ENCODE measurements at places on chromosomes 6 and 20.

- DNase-seq, result no peak
Measured at GRCh38 chr6:129364037-129364436, 345.9 kb downstream of the ARHGAP18 start.

DNA sequence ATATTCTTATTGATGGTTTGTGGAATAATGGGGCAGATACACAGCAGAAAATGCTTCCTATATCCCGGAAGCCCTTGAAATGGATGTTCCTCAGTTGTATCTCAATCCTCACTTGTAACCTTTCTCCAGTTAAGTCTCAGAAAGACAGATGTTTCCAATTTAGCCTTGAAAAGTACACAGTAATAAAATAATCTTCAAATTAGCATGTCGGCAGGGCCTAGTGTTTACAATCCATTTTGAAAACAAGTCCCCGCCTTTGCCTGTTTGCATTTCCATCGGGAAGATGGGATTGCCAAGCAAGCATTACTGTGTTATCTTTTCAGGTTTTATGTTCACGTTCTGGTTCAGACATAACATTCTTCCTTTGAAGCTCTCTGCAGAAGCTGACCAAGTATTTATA, 41.5 kb downstream of the SNRNP48 start:
- no peak for DNase-seq

- DNase-seq, result no peak
Measured at GRCh38 chr6:11332463-11332862, 100.0 kb upstream of the NEDD9 start.

DNA sequence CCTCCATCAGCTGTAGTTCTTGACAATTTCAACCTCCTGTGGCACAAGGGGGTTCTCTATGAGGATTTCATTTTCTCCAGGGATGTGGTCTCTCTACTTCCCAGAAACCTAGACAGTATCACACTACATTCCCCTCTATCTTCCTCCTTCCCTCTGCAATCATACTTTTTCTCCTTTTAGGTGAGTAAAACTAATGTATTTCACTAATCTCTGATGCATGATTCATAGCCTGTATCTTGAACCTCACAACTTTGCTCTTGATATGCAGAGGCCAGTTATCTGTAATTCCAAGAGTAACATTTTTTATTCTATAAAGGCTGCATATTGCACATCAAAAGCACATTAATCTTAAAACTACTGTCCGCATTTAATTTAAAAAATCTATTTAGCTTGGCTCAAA, 449.6 kb downstream of the RFPL4B start:
- no peak for DNase-seq

- DNase-seq, result peak; percentile 93
Measured at GRCh38 chr6:108592371-108593337, 31.9 kb downstream of the FOXO3 start.

- DNase-seq, result no peak
Measured at GRCh38 chr6:163173741-163174140, 240.8 kb upstream of the QKI start.

DNA sequence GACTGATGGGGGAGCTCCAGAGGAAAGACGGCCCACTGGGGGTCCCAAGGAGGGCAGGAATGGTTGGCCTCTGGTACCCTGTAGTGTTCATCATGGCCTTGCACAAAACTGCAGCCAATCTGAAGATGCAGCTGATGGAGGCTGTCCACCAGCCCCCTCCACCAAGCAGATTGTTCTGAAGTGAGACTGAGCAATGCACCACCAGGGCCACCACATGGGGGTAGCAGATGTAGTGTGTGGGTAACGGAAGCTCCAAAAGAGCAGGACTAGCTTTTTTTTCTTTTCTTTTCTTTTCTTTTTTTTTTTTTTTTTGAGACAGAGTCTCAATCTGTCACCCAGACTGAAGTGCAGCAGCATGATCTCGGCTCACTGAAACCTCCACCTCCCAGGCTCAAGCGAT, 181.0 kb upstream of the MYLIP start:
- DNase-seq, result no peak

DNA sequence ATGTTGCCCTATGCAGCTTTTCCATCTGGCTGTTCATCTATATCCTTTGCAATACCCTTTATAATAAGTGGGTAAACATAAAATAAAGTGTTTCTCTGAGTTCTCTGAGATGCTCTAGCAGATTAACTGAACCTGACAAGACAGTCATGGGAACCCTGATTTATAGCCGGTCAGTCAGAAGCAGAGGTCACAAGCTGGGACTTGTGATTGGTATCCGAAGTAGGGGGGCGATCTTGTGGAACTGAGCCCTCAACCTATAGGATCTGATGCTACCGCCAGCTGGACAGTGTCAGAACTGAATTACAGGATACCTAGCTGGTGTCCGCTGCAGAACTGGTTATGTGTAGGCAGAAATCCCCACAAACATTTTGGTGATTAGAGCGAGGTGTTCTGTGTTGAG, 39.0 kb downstream of the SLC17A5 start:
- no peak for DNase-seq

GRCh38 chr6:40082278-40083043, 148.2 kb upstream of the MOCS1 start:
- DNase-seq, result no peak

GRCh38 chr20:22418738-22419137, 165.6 kb downstream of the FOXA2 start:
- no peak for DNase-seq

- DNase-seq, result peak; percentile 48
Measured at GRCh38 chr6:144349690-144350527, 64.8 kb downstream of the UTRN start.

- DNase-seq, result no peak
Measured at GRCh38 chr20:34479627-34480026, 36.6 kb upstream of the DYNLRB1 start.

GRCh38 chr6:52423971-52424381, 3.8 kb downstream of the EFHC1 start:
- no peak for DNase-seq

DNA sequence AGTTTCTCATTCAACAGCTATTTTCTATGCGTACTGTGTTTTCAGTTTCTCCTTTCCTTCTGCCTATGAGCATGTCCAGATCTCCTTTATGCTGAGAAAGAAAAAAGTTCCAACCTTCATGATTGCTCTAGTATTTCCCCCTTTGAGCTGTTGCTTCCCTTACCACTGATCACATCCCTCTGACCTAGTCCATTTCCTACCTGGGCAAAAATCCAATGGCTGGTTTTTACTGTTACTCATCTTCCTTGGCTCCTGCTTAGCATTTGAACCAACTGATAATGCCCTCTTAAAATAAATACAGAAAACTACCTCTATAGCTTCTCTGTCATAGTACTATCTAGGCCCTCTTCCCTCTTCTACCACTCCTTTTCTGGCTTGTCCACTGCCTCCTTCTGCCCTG, 6.0 kb downstream of the RFX6 start:
- DNase-seq, result no peak

DNA sequence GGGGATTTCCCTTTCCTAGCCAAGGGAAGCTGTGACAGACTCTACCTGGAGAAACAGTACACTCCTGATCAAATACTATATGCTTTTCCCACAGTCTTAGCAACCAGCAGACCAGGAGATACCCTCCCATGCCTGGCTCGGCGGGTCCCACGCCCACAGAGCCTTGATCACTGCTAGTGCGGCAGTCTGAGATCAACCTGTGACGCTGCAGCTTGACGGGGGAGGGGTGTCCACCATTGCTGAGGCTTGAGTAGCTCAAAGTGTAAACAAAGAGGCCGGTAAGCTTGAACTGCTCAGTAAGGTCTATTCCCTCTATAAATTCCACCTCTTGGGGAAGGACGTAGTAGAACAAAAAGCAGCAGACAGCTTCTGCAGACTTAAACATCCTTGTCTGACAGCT, 63.2 kb downstream of the WASF1 start:
- DNase-seq, result no peak

- no peak for DNase-seq
Measured at GRCh38 chr6:155486721-155487294, 31.2 kb upstream of the NOX3 start.

DNA sequence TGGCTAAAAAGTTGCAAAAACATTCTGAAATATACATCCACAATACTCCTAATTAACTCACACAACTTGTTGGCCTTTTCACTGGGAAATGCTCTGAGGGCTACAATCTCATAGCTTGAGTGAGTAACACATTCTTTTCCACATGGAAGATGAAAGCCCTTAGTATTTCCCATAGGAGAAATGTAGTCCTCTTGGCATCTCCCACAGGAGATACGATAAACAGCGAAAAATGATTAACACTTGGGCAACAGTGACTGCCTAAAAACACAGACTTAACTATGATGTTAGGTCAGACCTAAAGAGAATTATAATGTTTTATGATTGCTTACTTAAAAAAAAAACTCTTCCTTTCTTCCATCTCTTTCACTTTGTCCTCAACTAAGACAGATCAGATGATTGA, 9.0 kb downstream of the MYLK4 start:
- DNase-seq, result no peak

GRCh38 chr6:11718463-11718862, 60.1 kb downstream of the ADTRP start:
- no peak for DNase-seq

- no peak for DNase-seq
Measured at GRCh38 chr6:18720075-18720474, 332.9 kb downstream of the RNF144B start.

- no peak for DNase-seq
Measured at GRCh38 chr20:63288581-63289251, 4.3 kb upstream of the COL20A1 start.

- DNase-seq, result peak; percentile 77
Measured at GRCh38 chr6:105077596-105078385, 102.0 kb downstream of the POPDC3 start.

- DNase-seq, result no peak
Measured at GRCh38 chr20:8194721-8195120, 62.7 kb downstream of the PLCB1 start.

DNA sequence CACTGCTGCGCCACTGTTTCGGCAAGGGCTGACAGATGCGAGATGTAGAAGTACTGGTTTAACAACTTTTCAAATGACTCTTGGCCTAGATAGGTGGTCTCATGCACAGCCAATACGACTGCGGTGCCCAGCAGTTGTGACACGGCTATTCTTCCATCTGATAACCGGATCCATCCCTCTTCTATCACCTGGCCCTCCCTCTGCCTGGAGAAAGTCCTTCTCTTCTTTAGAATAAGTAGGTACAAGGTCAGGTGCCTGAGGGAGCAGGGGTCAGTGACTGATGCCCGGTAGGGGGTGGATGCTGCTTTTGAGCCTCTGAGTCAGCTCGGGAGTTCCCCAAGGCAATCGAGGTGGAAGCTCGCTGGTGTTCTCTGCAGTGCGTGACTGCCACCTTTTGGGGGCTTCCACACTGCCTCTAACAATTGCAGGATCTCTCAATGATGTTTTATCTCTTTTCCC, 166.8 kb upstream of the GRIK2 start:
- DNase-seq, result peak; percentile 23

DNA sequence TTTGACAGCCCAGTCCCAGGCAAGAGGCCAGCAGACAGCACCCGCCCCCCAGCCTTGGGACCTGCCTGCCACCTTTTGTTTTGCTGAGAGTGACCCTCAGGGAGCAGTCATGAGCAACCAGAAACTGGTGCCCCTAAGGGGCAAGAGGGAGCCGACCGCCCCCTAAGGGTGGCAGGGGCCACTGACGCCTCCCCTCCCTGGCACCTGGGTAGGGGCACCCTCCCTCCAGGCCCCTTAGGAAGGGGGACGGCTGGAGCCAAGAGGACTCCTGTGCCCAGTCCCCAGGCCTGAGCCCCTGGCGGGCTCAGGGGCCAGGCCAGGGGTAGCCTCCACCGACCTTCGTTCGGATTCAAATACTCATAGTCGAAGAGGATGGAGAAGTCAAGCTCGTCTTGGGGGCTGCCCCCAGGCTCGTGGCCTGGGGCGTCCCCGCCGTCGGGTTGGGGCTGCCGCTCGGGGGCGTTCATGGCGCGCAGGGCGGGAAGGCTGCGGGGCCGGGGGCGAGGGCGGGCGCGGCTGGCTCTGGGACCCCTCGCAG, 417 bp downstream of the NFATC2 start:
- peak; percentile 78 for DNase-seq

DNA sequence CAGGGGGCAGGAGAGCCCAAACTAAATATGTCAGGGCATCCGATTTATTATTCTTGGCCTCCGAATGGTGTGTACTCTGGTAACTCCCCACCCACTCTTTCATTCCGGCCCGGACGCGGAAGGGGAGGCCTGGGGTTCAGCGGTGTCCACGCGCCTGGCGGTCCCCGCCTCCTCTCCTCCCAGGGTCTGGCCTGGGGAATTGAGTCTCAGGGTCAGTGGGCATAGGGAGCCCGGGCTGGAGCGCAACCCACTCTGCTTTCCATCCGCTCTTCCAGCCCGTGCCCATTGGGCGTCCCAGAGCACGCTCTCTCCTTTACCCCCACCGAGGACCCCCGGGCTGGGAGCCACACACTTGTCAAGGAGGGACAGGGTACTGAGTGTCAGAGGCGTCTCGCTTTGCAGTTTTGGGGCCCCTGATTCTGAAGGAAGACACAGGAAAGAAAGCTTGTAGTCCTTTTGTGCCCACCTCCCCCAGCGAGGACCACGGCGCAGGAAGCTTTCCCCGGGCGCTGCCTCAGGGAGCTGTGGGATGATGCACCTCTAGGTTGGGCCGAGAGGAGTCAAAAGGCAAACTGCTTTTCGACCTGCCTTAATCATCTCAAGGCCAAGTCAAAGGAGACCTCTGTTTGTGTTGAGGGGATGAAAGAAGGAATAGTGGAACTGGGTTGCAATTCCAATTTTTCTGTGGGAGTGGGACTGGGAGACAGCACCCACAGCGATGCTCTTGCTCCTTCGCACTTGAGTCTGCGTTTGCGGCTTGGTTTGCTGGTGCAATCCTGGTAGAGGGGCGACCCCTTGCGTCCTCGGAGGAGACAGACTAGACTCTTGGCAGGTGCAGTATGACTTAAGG, 2.5 kb downstream of the RSPO3 start:
- DNase-seq, result peak; percentile 77

DNA sequence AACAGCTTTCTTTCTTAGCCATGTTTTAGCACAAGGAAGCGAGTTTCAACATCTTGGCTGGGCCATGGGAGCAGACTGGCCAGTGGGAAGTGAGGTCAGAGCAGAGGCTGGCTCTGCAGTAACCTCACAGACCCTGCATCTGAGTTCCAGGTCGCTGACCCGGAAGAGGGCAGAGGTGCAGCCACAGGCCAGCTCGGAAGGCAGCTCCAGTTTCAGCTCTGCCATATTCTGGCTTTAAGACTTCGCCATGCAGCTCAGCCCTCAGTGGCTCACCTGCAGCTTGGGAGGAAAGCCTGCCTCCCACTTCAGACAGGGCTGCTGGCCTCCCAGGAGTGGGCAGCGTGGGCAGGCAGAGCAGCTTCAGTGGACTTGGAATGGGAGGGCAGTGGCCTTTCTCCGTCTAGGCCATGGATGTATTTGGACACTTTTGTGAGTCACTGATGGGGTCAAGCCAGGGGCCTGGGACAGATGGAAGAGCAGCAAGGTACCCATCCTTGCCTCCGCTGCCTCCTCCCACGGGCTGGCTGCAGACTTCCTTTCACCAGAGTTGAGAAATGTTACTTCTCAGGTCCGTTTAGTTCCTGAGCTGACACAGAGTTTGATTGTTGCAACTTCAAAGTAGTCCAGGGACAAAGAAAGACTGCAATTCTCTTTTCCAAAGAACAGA, 18.5 kb downstream of the CST8 start:
- no peak for DNase-seq
